ENCODE measurements at places on chromosomes 1 and 21. TPM values are rescaled to one million over a fixed set of nuclear protein-coding genes. Genes with fewer than 3 reads are reported as not detected.

- no peaks in the 10 kb centered on the region for H3K27me3 ChIP-seq
- H3K27ac ChIP-seq = no peak overlapping the region
- no peak for DNase-seq
- H3K4me1 ChIP-seq = no peaks in the 10 kb centered on the region
These were observed 142.9 kb downstream of the GLUL start for GRCh38 chr1:182248721-182249120.

DNA sequence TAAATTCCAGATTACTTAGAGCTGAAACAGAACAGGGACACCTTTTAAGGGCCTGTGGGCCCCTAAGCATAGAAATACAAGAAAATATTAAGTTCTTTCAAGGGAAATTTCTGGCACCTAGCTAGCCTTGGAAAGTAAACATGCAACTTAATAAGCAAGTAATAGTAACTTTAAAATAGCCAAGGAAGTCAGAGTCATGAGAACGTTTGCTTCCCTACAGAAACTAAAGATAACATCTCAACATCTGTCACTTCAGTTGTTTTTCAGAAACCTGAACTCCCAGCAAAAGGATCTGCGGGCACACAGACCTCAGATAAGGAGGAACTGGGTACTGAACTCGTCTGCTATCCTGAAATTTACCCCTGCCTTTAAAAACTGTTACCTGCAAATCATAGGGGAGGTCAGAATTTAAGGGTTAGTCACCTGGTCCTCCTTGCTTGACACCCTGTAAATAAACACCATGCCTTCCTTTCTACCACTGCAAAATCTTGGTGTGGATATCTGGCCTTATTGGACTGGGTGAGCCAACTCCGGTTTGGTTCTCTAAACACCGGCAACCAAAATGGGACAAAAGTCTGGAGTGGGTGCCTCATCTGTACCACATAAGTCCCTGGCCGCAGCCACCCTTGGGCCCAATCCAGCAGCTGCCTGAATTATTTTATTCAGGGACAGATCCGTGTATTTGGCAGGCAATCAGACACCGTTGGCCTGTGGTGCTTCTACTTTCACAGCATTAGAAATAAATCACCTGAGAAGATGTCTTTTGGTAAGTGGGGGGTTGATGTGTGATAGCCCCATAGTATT, 27.9 kb downstream of the NRDC start:
- no peaks in the 10 kb centered on the region for H3K4me1 ChIP-seq
- H3K4me3 ChIP-seq = no peak overlapping the region
- no peaks in the 10 kb centered on the region for H3K36me3 ChIP-seq

- no peak overlapping the region for H3K27ac ChIP-seq
These were observed 80.2 kb upstream of the GREM2 start for GRCh38 chr1:240691909-240692705.

GRCh38 chr1:18485227-18485626, 4.5 kb downstream of the KLHDC7A start:
- no peaks in the 10 kb centered on the region for H3K36me3 ChIP-seq
- peaks cover 5% of the 10 kb centered on the region for H3K4me1 ChIP-seq
- no peaks in the 10 kb centered on the region for H3K27me3 ChIP-seq

DNA sequence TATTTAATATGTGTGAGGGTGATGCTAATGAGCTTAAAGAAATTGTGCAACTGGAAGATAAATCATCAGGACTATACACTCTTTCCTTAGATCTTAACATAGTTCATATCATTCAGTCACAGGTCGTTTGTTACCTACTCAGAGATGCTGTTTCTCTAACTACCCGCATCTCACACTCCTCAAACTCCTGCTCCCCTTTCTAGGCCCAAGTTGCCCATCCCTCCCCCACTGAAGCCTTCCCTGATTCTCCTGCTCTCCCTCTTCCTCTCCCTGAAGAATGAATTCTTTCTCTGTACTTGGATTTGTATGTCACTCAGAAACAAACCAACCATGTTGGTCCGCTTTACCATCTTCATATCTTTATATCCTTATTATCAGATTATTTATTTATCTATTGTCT, 9.1 kb downstream of the SH3GLB1 start:
- peaks cover 9% of the 10 kb centered on the region for H3K36me3 ChIP-seq
- H3K4me3 ChIP-seq = no peak overlapping the region
- DNase-seq = no peak
- H3K27me3 ChIP-seq = no peaks in the 10 kb centered on the region
- H3K27ac ChIP-seq = no peak overlapping the region
- H3K4me1 ChIP-seq = peaks cover 7% of the 10 kb centered on the region

- no peaks in the 10 kb centered on the region for H3K27me3 ChIP-seq
- no peak overlapping the region for H3K27ac ChIP-seq
- no peak for DNase-seq
- H3K4me1 ChIP-seq = no peaks in the 10 kb centered on the region
- no peaks in the 10 kb centered on the region for H3K36me3 ChIP-seq
These were observed 617.5 kb downstream of the PTPRU start for GRCh38 chr1:29853716-29854330.

- H3K36me3 ChIP-seq = no peaks in the 10 kb centered on the region
- peak; percentile 24 for DNase-seq
- H3K27me3 ChIP-seq = no peaks in the 10 kb centered on the region
- no peak overlapping the region for H3K4me3 ChIP-seq
- H3K4me1 ChIP-seq = peaks cover 14% of the 10 kb centered on the region
These were observed 178.0 kb downstream of the CAMTA1 start for GRCh38 chr1:6962996-6963911.

DNA sequence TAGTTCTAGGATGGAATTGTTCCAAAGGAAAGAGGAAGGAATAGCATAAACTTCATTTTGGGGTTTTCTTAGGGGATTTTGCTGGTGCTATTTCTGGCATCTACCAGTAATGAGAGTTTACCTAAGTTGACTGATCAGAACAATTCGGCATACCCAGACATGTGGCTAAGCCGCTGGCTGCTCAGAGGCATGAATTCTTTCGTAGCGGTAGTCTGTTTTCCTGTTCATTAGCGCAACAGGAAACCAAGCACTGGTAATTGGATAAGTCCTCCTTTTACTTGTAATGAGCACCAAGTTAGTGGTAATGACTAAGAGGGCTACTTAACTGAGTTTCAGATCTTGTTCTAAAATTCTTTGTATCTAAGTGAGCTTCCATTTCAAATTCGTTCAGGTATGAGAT, 38.6 kb downstream of the C21orf91 start:
- H3K36me3 ChIP-seq = no peaks in the 10 kb centered on the region
- H3K27ac ChIP-seq = no peak overlapping the region
- peaks cover 59% of the 10 kb centered on the region for H3K4me1 ChIP-seq
- no peaks in the 10 kb centered on the region for H3K27me3 ChIP-seq
- DNase-seq = peak; percentile 66

DNA sequence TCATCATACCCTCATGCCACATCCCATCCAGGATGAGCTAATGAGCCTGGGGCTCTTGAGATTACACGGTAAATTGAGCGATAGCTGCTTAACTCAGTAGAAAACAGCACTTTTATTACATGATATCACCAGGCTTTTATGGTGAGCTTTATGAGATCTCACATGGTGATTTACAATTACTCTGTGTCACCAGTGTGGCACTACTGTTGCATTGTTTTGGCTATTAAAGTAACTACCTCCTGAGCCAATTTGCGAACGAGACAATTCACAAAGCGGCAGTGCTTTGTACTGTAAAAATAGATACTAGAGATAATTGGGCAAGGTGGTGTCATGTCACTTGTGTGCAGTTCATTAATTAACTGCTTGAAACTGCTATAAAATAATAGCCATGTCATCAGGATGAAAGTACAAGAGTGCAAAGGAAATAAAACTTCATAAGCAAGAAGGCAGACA, 767.7 kb upstream of the ADGRL2 start:
- no peaks in the 10 kb centered on the region for H3K27me3 ChIP-seq
- H3K4me1 ChIP-seq = no peaks in the 10 kb centered on the region
- no peaks in the 10 kb centered on the region for H3K36me3 ChIP-seq
- no peak overlapping the region for H3K4me3 ChIP-seq

DNA sequence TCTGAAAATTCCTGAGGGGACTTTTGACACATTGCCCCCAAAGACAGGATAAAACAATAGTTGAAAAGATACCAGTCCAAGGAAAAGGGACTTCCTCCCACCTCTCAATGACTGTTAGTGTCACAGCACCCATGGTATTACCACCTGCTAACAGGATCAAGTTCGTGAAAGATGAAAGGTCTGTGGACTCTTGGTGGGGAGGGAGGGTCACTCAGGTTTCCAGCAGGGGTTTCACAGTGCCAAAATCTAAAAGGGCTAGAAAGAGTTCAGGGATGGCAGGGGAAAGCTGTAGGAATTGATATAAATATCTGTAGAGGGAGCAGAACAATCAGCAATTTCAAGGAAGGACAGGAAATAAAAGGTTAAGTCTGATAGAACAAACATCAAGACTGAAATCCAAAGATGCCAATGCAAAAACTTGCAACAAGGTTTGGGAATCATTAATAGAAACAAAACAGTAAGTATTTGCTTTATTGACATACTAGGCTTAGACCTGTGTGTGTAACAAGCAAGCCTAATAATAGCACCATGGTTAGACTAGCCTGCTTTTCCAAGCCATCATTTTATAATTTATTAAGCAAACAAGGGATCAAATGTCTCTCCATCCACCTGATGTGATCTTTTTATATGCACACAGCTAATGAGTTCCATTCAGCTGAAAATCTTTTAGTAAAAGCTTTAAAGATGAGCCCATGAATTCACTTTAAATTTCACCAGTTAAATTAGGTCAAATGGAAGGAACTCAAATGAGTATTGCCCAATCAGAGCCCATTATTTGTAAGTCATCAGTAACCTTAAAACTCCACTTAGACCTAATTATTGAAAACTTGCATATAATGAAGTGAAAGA, 3.7 kb downstream of the MCL1 start:
- H3K27ac ChIP-seq = no peak overlapping the region
- H3K36me3 ChIP-seq = peaks cover 1% of the 10 kb centered on the region
- DNase-seq = no peak
- H3K27me3 ChIP-seq = no peaks in the 10 kb centered on the region

DNA sequence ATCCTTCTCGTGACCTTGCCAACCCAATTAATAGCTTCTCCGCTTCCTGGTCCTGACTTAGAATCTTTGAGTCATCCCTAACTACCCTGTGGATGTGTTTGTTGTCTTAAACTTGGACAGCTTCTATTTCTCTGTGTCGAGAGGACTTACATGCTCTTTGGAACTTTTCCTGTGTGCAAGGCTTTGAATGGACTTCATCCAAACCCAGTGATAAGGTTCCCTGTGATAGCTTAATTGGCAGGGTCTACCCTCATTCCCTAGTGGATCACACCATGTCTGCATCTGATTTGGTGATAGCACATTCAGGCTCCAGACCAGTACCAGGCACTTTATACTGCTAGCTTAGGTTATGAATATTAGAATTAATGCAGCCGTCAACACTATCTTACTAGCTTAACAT, 378.2 kb upstream of the KAZN start:
- no peaks in the 10 kb centered on the region for H3K4me1 ChIP-seq
- no peaks in the 10 kb centered on the region for H3K36me3 ChIP-seq
- H3K27ac ChIP-seq = no peak overlapping the region
- H3K27me3 ChIP-seq = no peaks in the 10 kb centered on the region
- H3K4me3 ChIP-seq = no peak overlapping the region

COL11A1 gene
- polyA plus RNA-seq = not detected

SHC1 gene
- 50.1 TPM for polyA plus RNA-seq

CENPL gene
- polyA plus RNA-seq = 3.2 TPM

PGLYRP4 gene
- not detected for polyA plus RNA-seq
